ENCODE measurements at places on chromosomes 7 and 10.

- DNase-seq = no peak
Observed at GRCh38 chr7:100875356-100875751, 451 bp downstream of the SRRT start.

DNA sequence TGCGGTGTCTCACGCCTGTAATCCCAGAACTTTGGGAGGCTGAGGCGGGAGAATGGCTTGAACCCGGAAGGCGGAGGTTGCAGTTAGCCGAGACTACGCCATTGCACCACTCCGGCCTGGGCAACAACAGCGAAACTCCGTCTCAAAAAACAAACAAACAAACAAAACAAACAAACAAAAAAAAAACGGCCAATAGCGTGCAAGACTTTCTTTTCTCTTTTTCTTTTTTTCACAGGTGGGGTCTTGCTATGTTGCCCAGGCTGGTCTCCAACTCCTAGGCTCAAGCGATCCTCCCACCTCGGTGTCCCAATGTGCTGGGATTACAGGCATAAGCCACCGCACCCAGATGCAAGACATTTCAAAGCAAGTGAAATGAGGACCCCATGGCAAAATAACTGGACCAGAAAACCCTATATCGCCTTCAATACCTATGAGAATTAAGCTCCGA, 1.6 kb downstream of the PSAP start:
- DNase-seq = no peak

DNA sequence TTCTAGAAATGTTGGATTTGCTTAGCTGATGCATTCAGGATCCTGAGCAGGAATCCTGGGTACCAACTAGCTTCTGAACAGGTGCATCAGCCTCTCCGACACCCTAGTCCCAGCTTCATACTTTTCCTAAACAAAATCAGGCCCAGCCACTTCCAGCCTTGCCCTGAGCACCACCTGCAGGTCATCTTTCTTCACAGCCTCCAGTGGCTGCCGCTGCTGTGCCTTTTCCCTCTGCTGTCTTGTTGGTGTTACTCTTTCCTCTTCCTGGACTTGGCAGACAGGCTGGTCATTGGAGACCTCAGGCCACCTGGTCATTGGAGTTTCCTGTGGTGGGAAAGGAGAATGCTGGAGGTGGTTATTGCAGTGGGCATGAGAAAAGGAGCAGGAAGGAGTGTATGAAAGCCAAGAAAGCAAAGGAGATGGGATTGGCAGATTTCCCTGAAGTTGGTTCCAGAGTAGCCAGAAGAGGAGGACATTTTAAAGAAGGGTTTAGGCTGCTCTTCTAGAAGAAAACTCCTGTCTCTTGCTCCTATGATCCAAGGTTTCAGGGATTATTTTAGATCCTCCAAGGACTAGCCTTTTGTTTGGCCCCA, 48.2 kb upstream of the NFKB2 start:
- peak; percentile 36 for DNase-seq

DNA sequence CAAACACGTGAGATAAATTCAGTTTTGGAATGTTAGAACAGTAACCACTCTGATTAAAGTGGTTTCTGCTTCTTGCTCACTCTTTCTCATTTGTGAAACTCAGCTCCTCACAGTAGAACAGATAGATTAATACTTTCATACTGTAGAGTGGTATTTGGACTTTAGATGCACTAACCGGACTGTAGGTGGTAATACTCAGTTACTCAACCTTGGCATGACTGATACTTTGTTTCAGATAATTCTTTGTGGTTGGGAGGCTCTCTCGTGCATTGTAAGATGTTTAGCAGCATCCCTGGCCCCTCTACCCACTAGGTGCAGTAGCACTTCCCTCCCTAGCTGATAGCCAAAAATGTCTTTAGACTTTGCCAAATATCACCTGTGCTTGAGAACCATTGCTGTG, 37.6 kb downstream of the MCU start:
- DNase-seq = peak; percentile 37

DNA sequence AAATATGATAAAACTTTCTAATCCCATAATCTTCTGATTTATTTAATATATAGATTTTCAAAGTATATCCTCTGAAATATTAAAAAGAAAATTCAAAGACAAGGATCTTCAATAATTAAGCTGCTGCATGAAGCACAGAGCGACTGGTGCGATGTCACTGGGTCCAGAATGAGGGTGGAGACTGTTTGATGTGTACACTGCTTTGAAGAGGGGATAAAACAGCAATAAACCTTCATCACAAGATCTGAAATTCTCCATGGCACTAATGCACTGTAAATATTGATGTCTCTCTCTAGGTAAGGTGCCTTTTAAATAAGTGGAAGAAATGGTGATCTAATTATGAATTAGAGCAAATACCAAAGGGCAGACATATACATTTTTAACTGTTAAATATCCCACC, 337.8 kb downstream of the PARD3 start:
- DNase-seq = no peak

DNA sequence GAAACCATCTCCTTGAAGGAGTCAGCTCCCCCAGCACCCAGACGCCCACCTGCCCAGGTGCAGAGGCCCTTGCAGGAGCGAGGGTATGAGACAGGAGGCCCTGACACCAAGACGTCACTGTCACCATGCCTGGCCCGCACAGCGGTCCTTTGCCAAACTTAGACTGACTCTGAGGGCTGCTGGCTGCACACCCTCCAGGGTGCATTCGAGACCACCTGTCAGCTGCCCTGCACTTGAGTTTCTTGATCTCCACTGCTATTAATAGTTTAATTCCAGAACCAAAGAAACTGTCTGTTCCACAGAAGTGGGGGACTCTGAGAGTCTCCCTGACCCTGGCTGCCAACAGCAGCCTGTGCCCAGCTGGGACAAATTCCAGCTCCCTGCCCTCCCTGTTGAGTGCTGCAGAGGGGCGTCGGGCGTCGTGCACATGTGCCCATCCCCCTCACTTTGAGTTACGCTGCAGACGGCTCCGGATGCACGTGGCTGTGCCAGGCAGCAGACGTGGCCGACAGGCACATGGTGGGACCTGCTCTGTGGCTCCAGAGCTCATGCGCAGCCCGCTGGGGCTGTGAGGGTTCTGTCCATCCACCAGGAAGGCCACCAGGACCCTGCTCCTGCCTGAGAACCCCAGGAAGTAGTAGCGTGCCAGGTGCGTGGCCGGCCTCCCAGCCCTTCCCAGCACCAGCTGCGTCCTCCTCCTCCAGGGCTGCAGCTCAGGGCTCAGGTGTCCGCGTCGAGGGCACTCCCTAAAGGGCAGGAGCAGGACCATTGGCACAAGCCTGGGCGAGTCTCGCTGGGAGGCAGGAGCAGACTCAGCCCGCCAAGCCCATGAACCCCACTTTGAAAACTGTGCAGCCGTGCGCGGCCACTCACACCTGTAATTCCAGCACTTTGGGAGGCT, 24.8 kb downstream of the ELFN1 start:
- no peak for DNase-seq

DNA sequence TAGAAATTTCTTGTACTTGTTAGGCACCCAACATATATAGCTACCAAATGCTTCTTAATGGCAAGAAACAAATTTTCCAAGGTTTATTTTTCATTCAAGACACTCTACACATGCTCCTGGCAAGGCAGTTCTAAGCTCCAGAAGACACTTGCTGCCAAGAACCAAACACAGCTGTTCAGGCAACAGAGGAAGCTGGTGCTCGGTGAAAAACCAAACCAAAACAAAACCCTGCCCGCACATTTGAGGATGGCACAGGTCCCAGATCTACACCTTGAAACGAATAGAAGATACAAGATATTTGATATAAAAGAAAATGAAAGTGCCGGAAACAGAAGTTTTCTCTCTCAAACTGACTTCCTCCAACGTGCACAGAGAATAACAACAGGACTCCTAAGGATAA, 4.9 kb upstream of the DNTT start:
- no peak for DNase-seq
